ENCODE measurements at places on chromosomes 7 and 10.

DNA sequence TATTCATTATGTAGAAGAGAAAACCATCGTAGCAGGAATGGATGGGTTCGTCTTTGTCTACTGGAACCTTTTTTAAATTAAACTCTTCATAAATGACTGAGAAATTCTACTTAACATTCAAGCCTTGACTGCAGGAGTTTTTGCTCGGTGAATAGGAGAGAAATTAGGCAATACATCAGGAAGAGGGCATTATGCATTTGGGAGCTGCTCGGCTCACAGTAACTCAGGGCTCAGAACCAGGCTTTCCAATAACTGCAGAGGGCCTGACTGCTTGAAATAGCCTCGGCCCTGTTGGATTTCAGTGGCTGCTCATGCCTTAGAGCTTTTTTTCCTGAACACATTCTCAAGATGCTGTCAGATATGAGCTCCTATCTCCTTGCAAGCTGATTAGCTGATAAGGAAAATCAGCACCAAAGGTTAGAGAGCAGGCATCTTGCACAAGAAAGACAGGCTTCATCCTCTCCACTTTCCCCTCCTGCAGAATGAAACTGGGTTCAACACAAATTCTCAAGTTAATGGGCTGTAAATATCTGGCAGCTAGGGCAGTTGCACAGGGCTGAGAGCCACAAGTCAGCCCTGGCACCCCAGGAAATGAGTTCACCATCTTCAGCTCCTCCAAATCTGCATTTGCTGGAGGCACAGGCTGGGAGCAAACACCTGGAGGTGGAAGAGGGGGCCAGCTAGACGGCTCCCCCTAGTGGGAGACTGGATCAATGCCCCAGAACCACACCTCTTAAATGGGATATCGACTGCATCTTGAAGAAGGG, 24.3 kb downstream of the TECTB start:
- DNase-seq, result peak; percentile 14

- no peak for DNase-seq
Observed at GRCh38 chr10:132470410-132471124, 67.0 kb upstream of the INPP5A start.

GRCh38 chr7:44477063-44477830, 13.2 kb downstream of the NUDCD3 start:
- no peak for DNase-seq

DNA sequence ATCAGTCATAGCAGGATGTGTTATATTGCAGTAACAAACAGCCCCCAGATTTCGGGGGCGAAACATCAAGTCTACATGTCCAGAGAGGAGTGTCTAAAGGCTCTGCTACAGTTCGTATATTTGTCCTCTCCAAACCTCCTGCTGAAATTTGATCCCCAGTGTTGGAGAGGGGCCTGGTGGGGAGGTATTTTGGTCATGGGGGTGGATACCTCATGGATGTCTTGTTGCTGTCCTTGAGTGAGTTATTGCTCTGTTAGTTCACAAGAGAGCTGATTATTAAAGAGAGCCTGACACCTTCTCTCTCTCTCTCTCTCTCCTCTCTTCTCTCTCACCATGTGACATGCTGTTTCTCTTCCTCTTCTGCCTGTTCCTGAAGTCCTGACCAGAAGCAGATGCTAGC, 343.7 kb downstream of the TCERG1L start:
- DNase-seq, result no peak

DNA sequence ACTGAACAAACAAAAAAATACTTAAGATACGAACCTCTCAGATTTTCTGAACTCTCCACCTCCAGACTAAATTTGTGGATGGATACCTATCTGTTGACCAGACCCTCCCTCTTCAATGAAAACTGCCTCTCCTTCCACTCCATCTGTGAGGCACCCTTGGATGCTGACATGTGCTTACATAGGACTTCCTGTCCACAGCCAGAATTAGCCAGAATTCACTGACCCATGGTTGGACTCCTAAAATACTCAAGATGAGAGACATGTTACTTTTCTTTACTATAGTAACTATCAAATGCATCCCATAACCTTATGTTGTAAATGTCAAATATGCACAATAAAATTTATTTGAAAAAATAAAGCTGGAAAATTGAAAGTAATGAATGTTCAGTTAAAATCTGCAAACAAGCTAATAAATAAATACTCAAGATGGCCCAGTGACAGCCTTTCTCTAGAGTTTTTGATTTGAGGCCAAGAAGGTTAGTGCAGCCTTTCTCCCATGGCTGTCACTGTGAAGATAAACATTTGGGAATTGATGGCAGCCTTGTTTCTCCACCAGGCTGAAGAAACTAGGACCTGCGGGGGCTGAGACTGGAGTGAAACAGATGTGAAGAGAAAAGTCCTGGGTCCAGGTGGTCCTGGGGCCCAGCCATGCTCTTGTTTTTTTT, 287.0 kb downstream of the ZEB1 start:
- DNase-seq, result no peak

Measured in non-pigmented ciliary epithelial cell (primary cell).